GDM1 (cell line): ENCODE measurements at places on chromosomes 5 and 9.

- DNase-seq, result no peak
Observed at GRCh38 chr9:38686933-38687332, 33.0 kb downstream of the FAM240B start.

DNA sequence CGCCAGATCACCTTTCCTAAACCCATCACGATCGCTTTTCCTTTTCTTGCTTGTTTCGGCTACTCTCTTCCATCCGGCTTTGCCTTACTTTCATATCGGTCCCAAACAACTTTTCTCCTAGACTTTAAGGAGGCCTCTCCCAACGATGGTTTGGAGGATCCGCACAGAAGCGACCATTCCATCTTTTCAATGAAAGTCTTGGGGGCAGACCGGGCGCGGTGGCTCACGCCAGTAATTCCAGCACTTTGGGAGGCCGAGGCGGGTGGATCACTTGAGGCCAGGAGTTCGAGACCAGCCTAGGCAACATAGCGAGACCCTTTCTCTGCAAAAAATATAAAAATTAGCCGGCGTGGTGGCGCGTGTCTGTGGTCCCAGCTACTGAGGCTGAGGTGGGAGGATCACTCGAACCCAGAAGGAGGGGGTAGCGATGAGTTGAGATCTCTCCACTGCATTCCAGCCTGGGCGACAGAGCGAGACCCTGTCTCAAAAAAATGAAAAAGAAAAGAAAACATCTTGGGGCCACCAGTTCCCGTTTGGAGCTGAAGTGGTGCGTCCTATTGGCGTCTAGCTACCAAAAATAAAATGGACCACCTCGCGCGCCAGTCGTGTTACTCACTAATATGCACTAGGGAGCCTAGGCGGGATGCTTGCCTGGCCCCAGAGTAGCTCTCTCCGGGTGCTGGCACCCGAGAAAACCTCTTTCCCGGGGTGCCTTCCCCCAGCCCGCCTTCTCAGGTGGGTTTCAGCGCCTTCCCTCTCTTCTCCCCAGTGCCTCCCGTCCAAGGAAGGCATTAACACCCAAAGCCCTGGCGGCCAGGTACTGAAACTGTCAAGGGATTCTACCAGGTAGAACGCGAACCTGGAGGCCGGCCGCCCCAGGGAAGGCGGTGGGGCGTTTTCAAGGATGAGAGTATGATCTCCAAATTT lies 800 bp upstream of the AP3B1 start:
- DNase-seq, result peak; percentile 25

GRCh38 chr5:164504141-164504772 lies 998.8 kb downstream of the MAT2B start:
- no peak for DNase-seq

DNA sequence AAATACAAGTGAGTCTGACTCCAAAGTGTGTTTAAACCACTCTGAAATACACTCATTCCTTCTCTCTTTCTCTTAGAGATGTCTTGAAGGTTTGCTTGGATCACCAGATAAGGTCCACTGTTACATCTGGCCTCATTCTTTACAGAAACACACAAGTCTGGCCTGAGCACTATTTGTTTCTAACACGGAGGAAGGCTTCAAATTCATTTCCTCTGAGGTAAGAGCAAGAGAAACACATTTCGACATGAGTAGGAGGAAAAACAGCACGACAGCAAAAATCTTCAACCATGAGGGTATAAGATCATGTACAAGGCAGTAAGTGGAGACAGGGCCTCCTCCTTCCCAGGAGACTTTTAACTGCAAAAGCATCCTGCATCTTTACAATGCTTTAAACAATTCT lies 8.0 kb downstream of the SIL1 start:
- DNase-seq, result no peak

DNA sequence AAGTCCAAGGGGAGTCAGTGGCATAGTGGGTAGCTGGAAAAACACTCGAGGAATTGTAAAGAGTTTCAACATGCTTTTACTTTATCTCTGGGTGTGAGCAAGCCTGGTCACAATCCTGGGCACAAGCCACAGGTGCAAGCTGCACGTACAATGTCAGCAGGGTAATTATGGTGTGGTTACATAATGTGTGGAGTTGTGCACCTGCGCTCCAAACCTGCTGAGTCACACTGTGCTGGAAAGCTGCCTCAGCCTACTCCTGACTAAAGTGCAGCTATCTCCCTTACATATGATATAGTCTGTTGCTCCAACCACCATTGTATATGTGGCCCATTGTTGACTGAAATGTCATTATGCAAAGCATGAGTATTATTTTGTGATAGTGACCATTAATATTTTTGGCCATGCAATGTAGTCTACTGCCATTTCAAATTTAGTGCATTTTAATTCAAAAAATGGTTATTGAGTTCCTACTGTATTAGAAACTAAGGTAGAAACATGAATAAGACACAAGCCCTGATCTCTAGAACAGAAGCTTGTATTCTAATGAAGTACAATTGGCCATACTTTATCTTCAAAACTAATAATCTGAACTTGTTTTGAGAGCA lies 160.9 kb upstream of the SLC30A5 start:
- no peak for DNase-seq

- no peak for DNase-seq
Observed at GRCh38 chr5:142087920-142088679, 20.5 kb upstream of the NDFIP1 start.

GRCh38 chr9:29556317-29556716 lies 1983.0 kb upstream of the C9orf72 start:
- no peak for DNase-seq

GRCh38 chr5:93607367-93608258 lies 24.6 kb downstream of the NR2F1 start:
- peak; percentile 39 for DNase-seq
